ENCODE measurements at places on chromosomes 1 and 21.
A peak's percentile ranks its signal among the peaks of the same experiment; 100 is the strongest.

- no peak for DNase-seq
These were observed 37.2 kb downstream of the C1orf94 start for GRCh38 chr1:34213956-34214355.

DNA sequence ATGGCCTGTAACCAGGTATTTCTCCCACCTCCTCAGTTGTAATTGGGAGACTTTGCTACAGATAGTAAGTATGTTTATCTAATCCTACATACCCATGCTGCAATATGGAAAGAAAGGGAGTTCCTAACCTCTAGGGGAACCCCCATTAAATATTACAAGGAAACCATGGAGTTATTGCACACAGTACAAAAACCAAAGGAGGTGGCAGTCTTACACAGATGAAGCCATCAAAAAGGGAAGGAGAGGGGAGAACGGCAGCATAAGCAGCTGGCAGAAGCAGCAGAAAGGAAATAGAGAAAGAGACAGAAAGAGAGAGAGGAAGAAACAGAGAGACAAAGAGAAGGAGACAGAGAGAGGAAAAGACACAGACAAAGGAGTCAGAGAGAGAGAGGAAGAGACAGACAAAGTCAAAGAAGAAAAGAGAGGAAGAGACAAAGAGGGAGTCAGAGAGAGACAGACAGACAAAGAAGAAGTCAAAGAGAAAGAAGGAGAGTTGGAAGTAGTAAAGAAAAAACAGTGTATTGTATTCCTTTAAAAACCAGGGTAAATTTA, 142.9 kb downstream of the FASLG start:
- DNase-seq, result no peak

DNA sequence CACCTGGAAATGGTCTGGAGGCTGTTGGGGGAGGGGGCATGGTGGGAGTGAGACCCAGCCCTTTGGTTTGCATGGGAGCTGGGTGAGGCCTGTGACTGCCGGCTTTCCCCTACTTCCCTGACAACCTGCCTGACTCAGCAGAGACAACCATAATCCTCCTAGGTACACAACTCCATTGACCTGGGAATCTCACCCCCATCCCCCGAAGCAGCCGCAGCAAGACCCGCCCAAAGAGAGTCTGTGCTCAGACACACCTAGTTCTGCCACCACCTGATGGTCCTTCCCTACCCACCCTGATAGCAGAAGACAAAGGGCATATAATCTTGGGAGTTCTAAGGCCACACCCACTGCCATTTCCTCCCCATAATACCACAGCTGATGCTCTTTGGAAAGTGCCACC, 168.6 kb downstream of the GIPC2 start:
- no peak for DNase-seq

GRCh38 chr1:150034336-150034735, 23.8 kb upstream of the OTUD7B start:
- no peak for DNase-seq

DNA sequence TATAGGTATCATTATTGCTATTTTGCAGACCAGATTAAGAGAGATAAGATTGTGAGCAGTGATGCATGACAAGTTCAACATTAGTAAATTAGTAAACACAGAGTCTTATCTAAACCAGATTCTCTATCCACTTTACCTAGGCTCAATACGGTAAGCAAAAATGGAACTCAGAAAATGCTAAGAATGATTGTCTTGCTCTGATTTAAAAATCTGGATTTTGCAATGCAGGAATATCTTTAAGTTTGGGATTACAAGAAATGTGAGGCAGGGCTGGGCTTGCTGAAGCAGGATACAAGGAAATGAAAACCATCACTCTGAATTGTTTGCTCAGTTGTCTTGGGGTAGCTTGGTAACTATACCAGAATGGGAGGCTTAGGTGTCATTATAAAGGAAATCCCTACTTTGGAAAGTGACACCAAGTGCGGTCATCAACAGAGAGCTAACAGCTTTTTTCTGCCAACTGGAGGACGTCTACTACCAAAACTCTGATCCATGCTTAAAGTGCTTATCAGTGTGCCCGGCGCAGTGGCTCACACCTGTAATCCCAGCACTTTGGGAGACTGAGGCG, 332.7 kb upstream of the RUNX1 start:
- DNase-seq, result no peak

DNA sequence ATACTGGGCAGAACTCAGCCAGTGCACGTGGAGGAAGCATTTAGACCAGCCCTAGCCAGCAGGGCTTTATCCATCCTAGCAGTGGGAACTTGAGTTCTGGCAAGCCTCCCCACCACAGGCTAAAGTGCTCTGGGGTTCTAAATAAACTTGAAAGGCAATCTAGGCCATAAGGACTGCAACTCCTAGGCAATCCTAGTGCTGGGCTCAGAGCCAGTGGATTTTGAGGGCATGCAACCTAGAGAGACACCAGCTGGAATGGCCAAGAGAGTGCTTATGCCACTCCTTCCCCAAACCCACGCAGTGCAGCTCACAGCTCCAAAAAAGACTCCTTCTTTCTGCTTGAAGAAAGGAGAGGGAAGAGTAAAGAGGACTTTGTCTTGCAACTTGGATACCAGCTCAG, 70.5 kb upstream of the APOBEC4 start:
- DNase-seq, result no peak

GRCh38 chr1:102886638-102887037, 221.7 kb downstream of the COL11A1 start:
- no peak for DNase-seq

GRCh38 chr1:72227667-72228066, 54.7 kb downstream of the NEGR1 start:
- DNase-seq, result no peak

GRCh38 chr1:8525558-8526275, 207.8 kb downstream of the SLC45A1 start:
- DNase-seq, result peak; percentile 14

- no peak for DNase-seq
These were observed 1.3 kb downstream of the KMO start for GRCh38 chr1:241533326-241534115.

All from erythroblast (primary cell).